Brain microvascular endothelial cell (primary cell): ENCODE measurements at places on chromosomes 3 and 15.

GRCh38 chr3:77835921-77836320 is 796.0 kb downstream of the ROBO2 start:
- DNase-seq, result no peak

GRCh38 chr3:192215-192929 is 4.2 kb upstream of the CHL1 start:
- DNase-seq, result no peak

DNA sequence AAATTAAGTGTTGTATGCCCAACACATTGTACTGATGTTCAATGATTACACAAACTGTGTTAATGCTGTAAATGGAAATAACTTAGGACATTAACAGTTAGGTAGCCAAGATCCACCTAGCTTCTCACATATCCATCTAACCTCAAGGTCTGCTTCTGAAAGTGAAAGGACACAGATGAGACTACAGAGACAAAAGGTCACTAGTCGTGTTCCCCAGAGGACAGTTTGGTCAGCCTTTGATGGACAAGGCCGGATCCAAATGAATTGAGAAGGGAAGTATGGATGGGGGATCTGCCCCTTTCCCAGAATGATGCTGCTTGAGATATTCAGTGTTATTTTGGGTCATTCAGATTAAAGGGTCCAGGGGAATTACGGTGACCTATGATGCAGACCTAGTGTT is 17.2 kb downstream of the ALDH1A2 start:
- DNase-seq, result no peak

GRCh38 chr3:157271283-157271882 is 111.4 kb upstream of the CCNL1 start:
- no peak for DNase-seq

GRCh38 chr3:63387568-63387967 is 109.5 kb downstream of the SYNPR start:
- peak; percentile 31 for DNase-seq

DNA sequence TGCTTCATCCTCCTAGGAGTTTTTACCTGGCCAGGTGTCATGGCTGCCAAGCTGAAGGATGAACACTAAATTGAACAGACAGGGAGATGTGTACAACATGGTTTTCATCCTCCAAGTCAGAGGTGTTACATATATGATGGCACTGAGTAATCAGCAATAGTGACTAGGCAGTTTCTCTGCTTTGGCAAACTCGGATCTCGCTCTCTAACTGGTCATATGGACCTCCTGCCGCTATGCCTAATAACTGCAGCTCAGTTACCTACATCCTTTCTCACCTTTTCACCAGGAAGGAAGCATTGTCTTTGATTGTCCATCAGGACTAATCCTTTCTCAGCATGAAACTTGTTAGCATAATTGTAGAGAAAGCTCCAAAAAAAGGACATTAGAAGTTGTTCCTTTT is 175.9 kb upstream of the PLSCR5 start:
- DNase-seq, result no peak
